Glomerular endothelial cell (primary cell): ENCODE measurements at places on chromosomes 12 and 14. TPM values are rescaled to one million over a fixed set of nuclear protein-coding genes. Genes with fewer than 3 reads are reported as not detected.

The WNT1 gene
- not detected in 2 replicates for total RNA-seq

The TMTC2 gene
- 6.2 and 8.8 TPM in 2 replicates for total RNA-seq

The P2RX7 gene
- 2.6 and 4.2 TPM in 2 replicates for total RNA-seq

The HCAR2 gene
- total RNA-seq: not detected in 2 replicates

The AGAP2 gene
- total RNA-seq: 0.47 TPM in 1 of 2 replicates, not detected in the other

The ART4 gene
- 0.29 and 1.8 TPM in 2 replicates for total RNA-seq

GRCh38 chr14:21985081-21985480, 311.5 kb upstream of the OR4E1 start:
- DNase-seq: no peak

DNA sequence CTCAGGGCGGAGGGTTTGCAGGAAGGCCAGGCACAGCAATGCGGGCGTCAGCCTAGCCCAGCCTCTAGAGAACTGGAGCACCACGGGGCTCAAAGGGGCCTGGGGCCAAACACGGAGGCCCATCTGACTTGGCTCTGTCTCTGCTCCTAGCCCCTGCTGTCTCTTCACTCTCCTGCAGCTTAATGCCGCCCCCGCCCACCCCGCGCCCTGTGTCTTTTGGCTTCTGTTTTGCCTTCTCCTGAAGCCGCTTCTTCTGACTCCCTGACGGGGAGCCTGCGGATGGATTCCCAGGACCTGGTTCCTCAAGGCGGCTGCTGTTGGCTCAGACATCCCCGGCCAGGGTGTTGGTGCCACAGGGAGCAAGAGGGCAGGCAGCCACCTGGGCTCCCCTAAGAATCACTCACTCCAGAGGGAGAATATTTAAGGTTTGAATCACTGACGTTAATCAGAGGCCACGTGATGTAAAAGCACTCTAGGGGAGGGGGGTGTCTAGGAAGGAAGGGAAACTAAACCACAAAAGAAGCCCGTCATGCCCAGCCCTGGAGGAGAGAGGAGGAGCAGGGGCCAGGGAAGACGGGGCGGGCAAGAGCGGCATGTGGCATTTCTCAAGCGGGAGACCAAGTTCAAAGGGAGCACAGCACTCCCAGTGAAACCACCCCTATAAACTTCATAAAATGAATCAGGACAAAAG, 36.9 kb upstream of the PRMT8 start:
- no peak for DNase-seq

DNA sequence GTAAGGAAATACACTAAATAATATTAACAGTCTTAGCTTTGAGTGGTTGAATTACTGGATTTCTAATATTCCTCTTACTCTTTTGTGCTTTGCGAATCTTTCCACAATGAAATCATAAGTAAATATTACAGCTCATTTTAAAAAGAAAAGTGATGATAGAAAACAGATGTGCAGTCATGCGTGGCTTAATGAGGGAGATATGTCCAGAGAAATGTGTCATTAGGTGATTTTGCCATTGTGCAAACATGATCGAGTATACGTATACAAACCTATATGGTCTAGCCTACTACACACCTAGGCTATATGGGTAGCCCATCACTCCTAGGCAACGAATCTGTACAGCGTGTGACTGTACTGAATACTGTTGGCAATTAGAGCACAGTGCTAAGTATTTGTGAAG, 59.3 kb downstream of the SLC15A5 start:
- DNase-seq: no peak

GRCh38 chr14:93379831-93380230, 32.8 kb downstream of the COX8C start:
- no peak for DNase-seq

GRCh38 chr14:92340931-92341330, 18.0 kb downstream of the SLC24A4 start:
- no peak for DNase-seq

GRCh38 chr14:64423987-64424386, 35.8 kb downstream of the MTHFD1 start:
- DNase-seq: no peak

DNA sequence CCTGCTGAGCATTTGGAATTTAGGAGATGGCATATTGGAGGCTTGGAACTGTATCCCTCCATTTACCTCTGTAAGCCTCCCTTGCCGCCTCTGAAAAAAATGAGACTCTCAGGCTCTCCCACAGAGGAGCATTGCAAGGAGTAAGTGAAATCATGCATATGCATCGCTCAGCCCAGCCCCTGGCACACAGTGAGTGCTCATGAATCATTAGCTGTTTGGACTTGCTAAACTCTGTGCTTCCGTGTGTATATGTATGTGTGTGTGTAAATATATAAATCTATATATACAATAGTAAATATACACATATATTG, 17.1 kb upstream of the TBX3 start:
- no peak for DNase-seq

DNA sequence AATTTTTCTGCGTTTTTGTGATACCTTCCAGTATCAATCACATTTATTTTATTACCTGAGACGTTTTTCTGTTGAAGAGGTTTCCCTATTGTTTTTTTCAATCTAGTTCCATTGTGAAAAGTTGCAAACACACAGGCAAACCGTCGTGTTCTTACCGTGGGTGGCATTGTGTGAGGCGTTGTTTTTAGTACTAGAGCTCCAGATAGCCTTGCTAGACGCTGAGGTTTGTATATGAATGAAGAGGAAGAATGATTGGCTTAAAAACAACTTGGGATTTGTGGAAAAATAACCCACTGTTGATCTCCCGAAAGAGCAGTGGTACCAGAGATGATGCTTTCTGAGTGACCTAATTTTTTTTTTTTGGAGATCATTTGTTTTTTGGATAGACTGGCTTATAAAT, 1.0 kb downstream of the SOCS4 start:
- no peak for DNase-seq

- DNase-seq: no peak
Measured at GRCh38 chr12:118959985-118960560, 21.3 kb upstream of the SRRM4 start.

DNA sequence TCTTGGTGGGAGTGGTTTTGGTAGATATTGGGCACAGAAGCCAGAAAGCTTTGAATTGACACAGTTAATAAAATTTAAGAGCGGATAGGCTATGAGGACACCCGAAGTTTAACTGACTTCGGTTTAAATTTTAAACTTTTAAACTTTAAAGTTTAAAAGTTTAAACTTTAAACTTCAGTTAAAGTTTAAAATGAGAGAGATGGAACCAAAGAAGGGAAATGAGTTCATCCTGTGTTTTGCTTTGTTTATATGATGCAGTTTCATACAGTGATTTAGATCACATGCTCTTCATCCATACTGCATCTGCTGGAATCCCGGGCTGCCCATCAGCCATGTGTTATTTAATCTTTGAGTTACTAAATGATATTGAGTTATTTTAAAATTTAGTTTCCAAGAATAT, 27.2 kb upstream of the LRRK2 start:
- DNase-seq: no peak

DNA sequence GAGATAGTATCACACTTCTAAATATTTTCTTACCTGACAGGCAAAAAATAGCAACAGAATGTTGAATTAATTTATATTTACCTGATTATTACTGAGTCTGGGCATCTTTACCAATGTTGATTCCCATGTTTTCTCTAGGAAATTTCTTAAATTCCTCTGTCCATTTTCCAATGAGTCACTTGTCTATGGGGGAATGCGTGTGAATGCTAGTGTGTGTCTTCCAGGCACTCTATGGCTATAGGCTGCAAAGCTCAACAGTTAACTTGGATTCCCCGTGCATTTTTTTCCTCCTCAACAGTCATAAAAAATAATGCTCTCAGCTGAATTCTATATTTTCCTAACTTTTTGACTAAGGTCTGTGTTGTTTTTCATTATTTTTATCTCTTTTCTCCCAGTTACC, 1385.8 kb upstream of the FLRT2 start:
- peak; percentile 41 for DNase-seq
